Mesenchymal stem cell (in vitro differentiated cells and primary cell): ENCODE measurements at places on chromosomes 6 and 20.

GRCh38 chr6:108626777-108627176 is 66.1 kb downstream of the FOXO3 start:
- peak overlapping the region; percentile 83 for H3K27ac ChIP-seq
- H3K27me3 ChIP-seq: no peaks in the 10 kb centered on the region
- H3K36me3 ChIP-seq: no peaks in the 10 kb centered on the region
- H3K4me1 ChIP-seq: peaks cover 25% of the 10 kb centered on the region

DNA sequence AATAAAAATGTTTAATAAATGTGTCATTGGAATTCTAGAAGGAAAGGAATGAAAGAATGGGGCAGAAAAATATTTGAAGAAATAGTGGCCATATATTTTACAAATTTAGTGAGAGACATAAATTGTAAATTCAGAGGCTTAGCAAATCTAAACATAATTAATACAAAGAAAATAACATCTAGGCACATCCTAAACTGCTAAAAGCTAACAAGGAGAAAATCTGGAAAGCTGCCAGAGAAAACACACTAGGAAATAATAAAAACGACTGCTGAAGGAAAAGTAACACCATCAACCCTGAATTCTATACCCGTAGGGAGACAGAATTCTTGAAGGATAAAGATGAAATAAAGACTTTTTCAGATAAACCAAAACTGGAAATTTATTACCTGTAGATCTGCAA is 23.8 kb downstream of the CYB5R4 start:
- H3K4me1 ChIP-seq: no peaks in the 10 kb centered on the region
- no peak overlapping the region for H3K4me3 ChIP-seq
- H3K27me3 ChIP-seq: no peaks in the 10 kb centered on the region
- H3K27ac ChIP-seq: no peak overlapping the region

GRCh38 chr20:37905671-37906613 is 3.0 kb downstream of the VSTM2L start:
- peaks cover 65% of the 10 kb centered on the region for H3K27me3 ChIP-seq
- no peak for DNase-seq
- H3K27ac ChIP-seq: no peak overlapping the region

GRCh38 chr20:20233041-20233514 is 134.8 kb upstream of the INSM1 start:
- H3K4me3 ChIP-seq: peak overlapping the region; percentile 24
- H3K4me1 ChIP-seq: peaks cover 2% of the 10 kb centered on the region
- H3K36me3 ChIP-seq: no peaks in the 10 kb centered on the region
- H3K27me3 ChIP-seq: peaks cover 8% of the 10 kb centered on the region

DNA sequence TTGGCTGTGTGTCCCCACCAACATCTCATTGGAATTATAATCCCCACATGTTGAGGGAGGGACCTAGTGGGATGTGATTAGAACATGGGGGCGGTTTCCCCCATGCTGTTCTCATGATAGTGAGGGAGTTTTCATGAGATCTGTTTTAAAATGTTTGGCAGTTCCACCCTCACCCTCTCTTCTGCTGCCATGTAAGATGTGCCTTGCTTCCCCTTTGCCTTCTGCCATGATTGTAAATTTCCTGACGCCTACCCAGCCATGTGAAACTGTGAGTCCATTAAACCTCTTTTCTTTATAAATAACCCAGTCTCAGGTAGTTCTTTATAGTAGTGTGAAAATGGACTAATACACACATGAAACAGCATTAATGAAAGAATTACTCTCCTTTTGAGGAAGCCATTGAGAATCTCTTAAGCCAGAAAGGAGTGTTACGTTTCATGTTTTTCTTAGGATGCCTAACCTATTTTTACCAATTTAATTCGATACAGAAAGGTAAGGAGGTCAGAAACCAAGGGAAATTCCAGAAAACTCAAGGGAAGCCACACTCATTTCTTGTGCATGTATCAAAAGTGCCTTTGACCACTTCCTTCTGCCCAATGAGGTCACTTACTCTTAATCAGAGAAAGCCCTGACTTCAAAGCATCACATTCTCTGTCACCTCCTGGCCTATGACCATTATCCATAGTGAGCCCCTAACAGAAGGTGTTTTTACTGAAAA is 24.7 kb upstream of the HINT3 start:
- no peak overlapping the region for H3K27ac ChIP-seq
- DNase-seq: peak; percentile 30
- H3K36me3 ChIP-seq: peaks cover 44% of the 10 kb centered on the region
- H3K4me3 ChIP-seq: no peak overlapping the region

GRCh38 chr6:152148412-152148811 is 340.9 kb downstream of the ESR1 start:
- H3K4me3 ChIP-seq: no peak overlapping the region
- DNase-seq: no peak
- H3K27me3 ChIP-seq: no peaks in the 10 kb centered on the region
- no peak overlapping the region for H3K27ac ChIP-seq
- peaks cover 30% of the 10 kb centered on the region for H3K36me3 ChIP-seq
- peaks cover 4% of the 10 kb centered on the region for H3K4me1 ChIP-seq

DNA sequence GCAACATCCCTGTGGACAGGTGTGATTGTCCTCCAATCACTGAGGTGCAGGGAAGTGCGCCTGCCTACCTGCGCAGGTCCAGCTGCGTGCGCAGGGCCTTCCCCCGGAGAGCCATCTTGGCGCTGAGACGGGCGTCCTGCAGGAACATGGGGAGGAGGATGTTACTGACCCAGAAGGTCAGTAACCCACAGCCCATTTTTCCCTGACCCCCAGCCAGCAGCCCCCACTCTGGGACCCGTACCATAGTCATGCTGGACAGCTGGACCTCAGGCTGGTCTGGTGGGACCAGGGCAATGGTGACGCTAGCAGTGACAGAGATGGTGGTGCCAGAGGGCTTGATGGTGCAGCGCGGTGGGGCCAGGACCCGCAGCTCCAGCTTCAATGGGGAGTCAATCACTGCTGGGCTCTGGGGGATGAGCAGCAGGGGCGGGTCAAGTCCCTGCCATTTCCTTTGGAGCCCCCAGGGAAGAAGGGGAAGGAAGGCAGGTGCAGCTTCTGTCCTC is 9.7 kb downstream of the PLTP start:
- H3K27ac ChIP-seq: no peak overlapping the region
- peaks cover 8% of the 10 kb centered on the region for H3K4me1 ChIP-seq
- no peaks in the 10 kb centered on the region for H3K27me3 ChIP-seq
- peaks cover 67% of the 10 kb centered on the region for H3K36me3 ChIP-seq

GRCh38 chr20:25486377-25486776 is 78.9 kb downstream of the GINS1 start:
- peaks cover 18% of the 10 kb centered on the region for H3K4me1 ChIP-seq
- H3K36me3 ChIP-seq: peaks cover 46% of the 10 kb centered on the region
- no peak overlapping the region for H3K4me3 ChIP-seq
- no peak for DNase-seq
- H3K27me3 ChIP-seq: no peaks in the 10 kb centered on the region

DNA sequence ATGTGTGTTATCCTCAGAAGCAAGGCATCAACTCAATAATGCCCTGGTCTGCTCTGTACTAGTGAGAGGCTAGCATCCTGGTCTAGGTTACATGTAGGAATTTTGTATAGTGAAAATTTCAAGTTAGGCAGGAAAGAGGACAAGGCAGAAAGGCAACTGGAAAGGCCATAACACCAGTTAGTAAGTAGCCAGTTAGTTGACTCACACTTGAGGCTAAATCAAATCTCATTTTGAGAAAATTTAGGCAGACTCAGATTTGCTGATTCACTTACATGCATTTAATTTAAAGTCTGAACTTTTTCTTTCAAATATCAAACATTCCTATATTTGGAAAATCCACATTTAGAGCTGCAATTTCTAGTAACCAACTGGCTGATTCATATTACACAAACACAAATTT is 184.5 kb upstream of the TCF21 start:
- H3K36me3 ChIP-seq: no peaks in the 10 kb centered on the region
- H3K4me3 ChIP-seq: no peak overlapping the region

DNA sequence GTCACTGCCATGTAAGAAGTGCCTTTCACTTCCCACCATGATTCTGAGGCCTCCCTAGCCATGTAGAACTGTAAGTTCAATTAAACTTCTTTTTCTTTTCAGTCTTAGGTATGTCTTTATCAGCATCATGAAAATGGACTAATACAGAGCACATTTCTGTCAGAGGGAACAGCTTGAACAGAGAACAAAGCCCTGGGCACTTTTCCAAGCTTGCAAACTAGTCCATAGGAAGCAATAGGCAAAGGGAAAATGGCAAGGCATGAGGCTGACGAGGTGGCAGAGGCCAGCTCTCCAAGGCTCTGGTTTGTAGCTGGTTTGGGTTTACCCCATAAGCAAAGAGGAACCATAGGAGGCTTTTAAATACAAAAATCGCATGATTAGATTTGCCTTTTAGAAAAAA is 185.1 kb upstream of the HDDC2 start:
- H3K4me3 ChIP-seq: no peak overlapping the region
- peaks cover 9% of the 10 kb centered on the region for H3K27me3 ChIP-seq
- no peak for DNase-seq
- H3K4me1 ChIP-seq: no peaks in the 10 kb centered on the region
- H3K27ac ChIP-seq: no peak overlapping the region

DNA sequence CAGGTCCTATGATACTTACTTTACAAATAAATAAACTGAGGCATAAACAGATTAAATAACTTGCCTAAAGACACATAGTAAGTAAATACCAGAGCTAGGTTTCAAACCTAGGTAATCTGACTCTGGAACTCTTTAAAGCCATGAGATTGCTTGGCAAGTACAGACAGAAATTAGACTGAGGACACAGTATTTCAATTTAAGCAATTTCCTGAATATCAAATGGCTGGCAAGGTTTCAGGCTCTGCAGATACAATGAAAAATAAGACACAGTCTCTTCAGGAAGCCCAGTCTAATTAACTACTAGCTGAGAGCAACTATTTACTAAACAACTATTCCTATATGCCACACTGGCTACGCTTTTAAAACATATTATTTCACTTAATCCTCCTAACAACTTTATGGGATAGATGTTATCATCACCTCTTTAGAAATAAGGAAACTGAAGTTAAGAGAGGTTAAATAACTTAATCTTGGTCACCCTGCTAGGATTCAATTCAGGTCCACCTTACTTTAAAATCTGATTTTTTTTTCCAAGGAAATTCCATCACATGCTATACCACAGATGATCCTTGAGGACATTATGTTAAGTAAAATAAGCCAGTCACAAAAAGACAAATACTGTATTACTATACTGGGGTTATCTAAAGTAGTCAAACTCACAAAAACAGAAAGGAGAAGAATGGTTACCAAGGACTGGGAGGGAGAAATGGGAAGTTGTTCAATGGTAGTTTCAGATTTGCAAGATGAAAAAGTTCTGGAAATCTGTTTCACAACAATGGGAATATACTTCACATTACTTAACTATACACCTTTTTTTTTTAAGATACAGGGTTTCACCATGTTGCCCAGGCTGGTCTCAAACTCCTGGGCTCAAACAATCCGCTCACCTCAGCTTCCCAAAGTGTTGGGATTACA is 4.1 kb downstream of the TRPC4AP start:
- DNase-seq: no peak
- H3K4me1 ChIP-seq: peaks cover 9% of the 10 kb centered on the region
- no peaks in the 10 kb centered on the region for H3K27me3 ChIP-seq
- no peak overlapping the region for H3K4me3 ChIP-seq
- peaks cover 30% of the 10 kb centered on the region for H3K36me3 ChIP-seq

GRCh38 chr20:62795023-62795761 is 1.1 kb upstream of the MRGBP start:
- H3K36me3 ChIP-seq: peaks cover 28% of the 10 kb centered on the region
- H3K4me3 ChIP-seq: peak overlapping the region; percentile 65
- no peaks in the 10 kb centered on the region for H3K27me3 ChIP-seq
- DNase-seq: peak; percentile 83
- no peak overlapping the region for H3K27ac ChIP-seq
- peaks cover 55% of the 10 kb centered on the region for H3K4me1 ChIP-seq

DNA sequence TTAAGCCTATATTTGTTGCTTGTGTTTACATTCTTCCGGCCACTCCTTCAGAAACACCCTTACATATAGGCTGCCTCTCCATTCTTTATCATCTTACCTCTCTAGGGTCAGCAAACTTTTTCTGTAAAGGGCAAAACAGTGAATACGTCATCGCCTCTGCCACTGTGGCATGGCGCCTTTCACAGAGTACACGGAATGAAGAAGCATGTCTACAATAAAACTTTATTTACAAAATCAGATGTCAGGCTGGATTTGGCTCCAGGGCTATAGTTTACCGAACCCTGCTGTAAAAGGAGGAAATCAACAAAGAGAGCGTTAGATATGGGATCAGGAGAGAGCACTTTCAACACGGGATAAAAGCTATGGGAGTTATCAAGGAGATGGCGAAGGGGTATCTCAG is 9.3 kb upstream of the NCR2 start:
- no peaks in the 10 kb centered on the region for H3K36me3 ChIP-seq
- DNase-seq: no peak
- no peaks in the 10 kb centered on the region for H3K4me1 ChIP-seq
- no peak overlapping the region for H3K27ac ChIP-seq

DNA sequence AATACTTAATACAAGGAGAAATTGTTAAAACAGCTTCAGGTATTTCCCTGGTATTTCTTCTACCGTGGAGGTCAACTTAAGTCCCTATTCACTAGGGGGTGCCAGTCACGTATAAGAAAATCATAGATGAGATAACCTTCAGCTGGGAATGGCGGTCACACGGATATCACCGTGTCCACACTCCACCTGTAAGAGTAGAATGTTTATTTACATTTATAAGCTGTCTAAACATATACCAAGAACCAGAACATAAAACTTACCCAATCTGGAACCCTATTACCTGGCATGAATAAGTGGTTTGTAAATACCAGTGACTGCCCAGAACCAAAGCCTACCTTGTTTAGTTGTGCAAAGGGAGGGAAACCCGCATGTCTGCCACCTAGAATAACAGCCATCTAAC is 1.9 kb upstream of the ELOVL4 start:
- H3K4me1 ChIP-seq: peaks cover 12% of the 10 kb centered on the region
- no peak overlapping the region for H3K4me3 ChIP-seq
- peak; percentile 73 for DNase-seq
- no peaks in the 10 kb centered on the region for H3K36me3 ChIP-seq
- H3K27me3 ChIP-seq: peaks cover 6% of the 10 kb centered on the region

- no peak overlapping the region for H3K27ac ChIP-seq
- no peak for DNase-seq
- H3K4me3 ChIP-seq: no peak overlapping the region
- H3K36me3 ChIP-seq: no peaks in the 10 kb centered on the region
- H3K4me1 ChIP-seq: no peaks in the 10 kb centered on the region
These were observed 14.6 kb downstream of the TXLNB start for GRCh38 chr6:139277161-139277560.

GRCh38 chr6:88368071-88368787 is 202.1 kb upstream of the CNR1 start:
- H3K27ac ChIP-seq: peak overlapping the region; percentile 70
- H3K4me1 ChIP-seq: peaks cover 4% of the 10 kb centered on the region
- no peaks in the 10 kb centered on the region for H3K36me3 ChIP-seq
- H3K27me3 ChIP-seq: no peaks in the 10 kb centered on the region
- DNase-seq: peak; percentile 17
- no peak overlapping the region for H3K4me3 ChIP-seq

- H3K27ac ChIP-seq: peak overlapping the region; percentile 93
- H3K27me3 ChIP-seq: no peaks in the 10 kb centered on the region
- DNase-seq: peak; percentile 79
- peak overlapping the region; percentile 11 for H3K4me3 ChIP-seq
These were observed 2.1 kb upstream of the LAMA5 start for GRCh38 chr20:62368976-62369814.

GRCh38 chr20:4465212-4465611 is 256.5 kb upstream of the PRND start:
- H3K4me1 ChIP-seq: no peaks in the 10 kb centered on the region
- H3K27ac ChIP-seq: no peak overlapping the region
- no peaks in the 10 kb centered on the region for H3K27me3 ChIP-seq
- H3K4me3 ChIP-seq: no peak overlapping the region
- no peak for DNase-seq
